Kidney capillary endothelial cell (primary cell): ENCODE measurements at places on chromosomes 3 and 15.

GRCh38 chr3:38805004-38805403 lies 11.0 kb downstream of the SCN10A start:
- no peak for DNase-seq

- peak; percentile 56 for DNase-seq
Measured at GRCh38 chr3:48194446-48195071, 6.3 kb upstream of the CDC25A start.

- no peak for DNase-seq
Measured at GRCh38 chr15:90650956-90651689, 66.0 kb upstream of the BLM start.

- DNase-seq = no peak
Measured at GRCh38 chr3:14377044-14377837, 25.2 kb upstream of the SLC6A6 start.

GRCh38 chr3:5791558-5791957 lies 604.1 kb downstream of the EDEM1 start:
- DNase-seq = no peak

- DNase-seq = no peak
Measured at GRCh38 chr3:86865506-86865905, 125.4 kb downstream of the VGLL3 start.

- DNase-seq = no peak
Measured at GRCh38 chr3:103785537-103785936, 1350.7 kb downstream of the ZPLD1 start.

DNA sequence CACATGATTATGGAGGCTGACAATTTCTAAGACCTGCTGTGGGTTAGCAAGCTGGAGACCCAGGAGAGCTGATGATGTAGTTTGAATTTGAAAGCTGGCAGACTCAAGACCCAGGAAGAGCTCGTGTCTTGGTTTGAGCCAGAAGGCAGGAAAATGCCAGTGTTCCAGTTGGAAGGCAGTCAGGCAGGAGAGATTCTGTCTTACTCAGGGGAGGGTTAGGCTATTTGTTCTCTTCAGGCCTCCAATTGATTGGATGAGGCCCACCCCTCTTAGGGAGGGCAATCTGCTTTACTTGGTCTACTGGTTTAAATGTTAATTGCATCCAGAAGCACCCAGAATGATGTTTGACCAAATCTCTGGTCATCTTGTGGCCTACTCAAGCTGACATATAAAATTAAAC lies 40.4 kb upstream of the IGF2BP2 start:
- DNase-seq = no peak

- DNase-seq = no peak
Measured at GRCh38 chr15:101828774-101829173, 16.8 kb downstream of the OR4F15 start.

- no peak for DNase-seq
Measured at GRCh38 chr3:152834191-152834775, 648 bp upstream of the P2RY1 start.

DNA sequence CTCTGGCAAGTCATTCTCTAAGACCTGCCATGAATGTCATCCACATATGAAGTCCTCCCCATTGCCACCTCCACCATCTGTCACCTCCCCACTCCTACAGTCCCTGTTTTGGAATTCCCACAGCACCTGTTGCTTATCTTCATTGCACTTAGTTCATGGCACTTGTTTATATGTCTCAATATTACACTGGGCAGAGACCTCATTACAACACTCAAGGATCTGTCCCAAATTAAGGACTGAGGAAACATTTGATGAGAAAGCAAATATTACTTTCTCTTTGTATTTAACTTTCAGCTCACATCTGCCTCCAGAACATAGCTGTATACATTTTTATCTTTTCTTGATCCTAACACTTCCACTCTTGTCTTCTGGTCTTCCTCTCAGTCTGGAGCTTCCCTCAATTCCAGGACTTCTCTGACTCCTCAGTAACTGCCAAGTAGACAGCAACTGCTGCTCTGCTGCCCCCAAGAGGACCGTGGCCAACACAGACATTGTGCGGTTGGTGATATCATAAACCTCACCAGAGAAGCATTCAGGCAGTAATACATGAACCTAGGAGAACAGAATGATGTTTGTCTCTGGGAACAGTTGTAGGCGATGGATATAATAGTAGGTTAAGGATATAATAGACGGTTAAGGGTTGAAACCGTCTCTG lies 45.0 kb upstream of the FGF12 start:
- peak; percentile 15 for DNase-seq

DNA sequence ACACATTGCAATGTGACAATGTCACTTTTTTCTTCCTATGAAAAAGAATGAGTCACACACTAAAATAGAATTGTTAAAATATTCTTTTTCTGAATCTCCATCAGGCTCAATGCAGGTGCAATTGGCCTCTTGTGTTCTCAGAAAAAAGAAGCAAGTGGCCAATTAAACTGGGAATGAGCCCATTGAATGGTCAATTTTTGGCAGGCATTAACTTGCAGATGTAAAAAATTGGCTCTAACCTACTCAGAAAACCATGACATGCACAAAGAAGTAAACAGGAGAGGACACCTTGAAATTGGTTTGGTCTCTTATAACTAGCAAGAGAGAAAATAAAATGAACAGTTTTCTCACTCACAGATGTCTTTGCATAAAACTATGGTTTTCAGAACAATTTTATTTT lies 820.8 kb downstream of the TBL1XR1 start:
- DNase-seq = no peak

DNA sequence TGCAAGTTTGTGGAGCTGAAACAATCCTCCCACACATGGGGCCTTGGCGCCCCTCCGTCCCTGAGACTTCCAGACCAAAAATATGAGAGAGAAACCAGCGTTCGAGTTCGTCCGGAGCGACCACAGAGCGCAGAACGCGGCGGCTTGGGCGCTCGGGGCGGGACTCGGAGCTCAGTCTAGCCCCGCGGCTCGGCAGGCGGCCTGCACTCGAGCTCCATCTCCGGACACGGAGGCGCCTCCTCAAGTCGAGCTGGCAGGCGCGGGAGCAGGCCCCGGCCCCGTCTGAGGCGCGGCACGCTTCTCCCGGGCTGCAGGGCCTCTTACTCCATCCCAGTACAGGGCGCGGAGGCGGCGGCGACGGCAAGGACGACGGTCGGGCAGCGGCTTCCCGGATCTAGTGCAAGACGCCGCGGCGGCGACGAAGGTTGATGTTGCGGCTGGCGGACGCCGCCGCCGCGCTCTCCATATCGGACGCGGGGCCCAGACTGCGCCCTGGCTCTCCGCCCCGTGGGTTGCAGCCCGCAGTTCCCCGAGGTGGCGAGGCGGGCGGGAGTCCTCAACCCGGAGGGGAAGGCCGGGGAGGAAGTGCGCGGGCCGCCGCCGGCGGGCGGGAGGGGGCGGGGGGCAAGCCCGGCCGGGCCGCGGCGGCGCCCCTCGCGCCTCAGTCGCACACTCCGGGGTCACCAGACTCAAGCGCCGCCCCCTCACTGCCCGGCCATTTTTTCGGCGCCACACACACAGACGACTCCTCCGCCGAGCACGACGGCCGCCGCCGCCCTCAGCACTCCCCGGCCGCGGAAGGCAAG lies 674 bp downstream of the MSL2 start:
- DNase-seq = peak; percentile 56

GRCh38 chr3:42025370-42026138 lies 63.7 kb upstream of the ULK4 start:
- peak; percentile 92 for DNase-seq

- peak; percentile 16 for DNase-seq
Measured at GRCh38 chr15:100602823-100603393, 519 bp downstream of the ASB7 start.

- no peak for DNase-seq
Measured at GRCh38 chr15:42832576-42832975, 88.0 kb downstream of the TTBK2 start.

DNA sequence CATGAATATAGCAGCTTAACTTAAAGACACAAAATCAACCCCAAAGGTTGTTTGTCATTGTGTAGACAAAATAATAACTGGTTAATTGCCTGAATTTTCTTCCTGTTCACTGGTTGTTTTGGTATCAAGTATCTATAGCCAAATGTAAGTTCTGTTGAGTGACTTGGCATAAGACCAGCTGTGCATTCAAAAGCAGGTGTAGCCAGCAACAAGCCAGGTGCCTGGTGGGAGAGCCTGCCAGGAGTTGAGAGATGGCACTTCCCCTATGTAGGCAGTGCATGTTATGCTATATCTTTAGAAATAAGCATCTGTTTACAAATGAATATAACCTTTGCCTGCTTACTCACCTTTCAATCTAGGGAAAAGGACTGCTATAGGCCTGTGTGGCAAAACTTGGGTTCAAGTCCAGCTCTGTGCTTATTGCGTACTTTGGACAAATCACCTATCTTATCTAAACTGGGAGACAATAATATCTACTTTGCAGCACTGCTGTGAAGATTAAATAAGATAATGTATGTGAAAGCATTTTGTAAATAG lies 84.9 kb upstream of the TBL1XR1 start:
- no peak for DNase-seq

GRCh38 chr3:78972617-78973301 lies 795.0 kb downstream of the ROBO1 start:
- no peak for DNase-seq

GRCh38 chr15:60535265-60535664 lies 56.3 kb upstream of the ICE2 start:
- no peak for DNase-seq

DNA sequence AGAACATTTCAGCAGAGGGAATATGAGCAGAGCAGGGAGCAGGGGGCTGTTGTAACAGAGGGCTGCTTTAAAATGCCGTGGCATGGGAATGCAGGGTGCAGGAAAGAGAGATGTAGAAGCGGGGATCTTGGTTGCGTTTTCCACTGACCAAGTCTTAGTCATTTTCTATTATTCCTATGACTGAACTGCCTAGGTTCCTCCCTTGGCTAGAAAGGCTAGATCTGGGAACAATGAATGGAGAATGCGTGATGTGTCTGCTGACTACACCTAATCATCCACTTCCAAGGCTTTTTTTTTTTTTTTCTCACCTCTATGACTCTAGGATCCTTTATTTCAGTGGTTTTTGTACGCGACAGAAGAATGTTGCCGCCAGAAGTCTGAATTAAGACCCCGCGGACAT lies 607.4 kb upstream of the TBL1XR1 start:
- no peak for DNase-seq

DNA sequence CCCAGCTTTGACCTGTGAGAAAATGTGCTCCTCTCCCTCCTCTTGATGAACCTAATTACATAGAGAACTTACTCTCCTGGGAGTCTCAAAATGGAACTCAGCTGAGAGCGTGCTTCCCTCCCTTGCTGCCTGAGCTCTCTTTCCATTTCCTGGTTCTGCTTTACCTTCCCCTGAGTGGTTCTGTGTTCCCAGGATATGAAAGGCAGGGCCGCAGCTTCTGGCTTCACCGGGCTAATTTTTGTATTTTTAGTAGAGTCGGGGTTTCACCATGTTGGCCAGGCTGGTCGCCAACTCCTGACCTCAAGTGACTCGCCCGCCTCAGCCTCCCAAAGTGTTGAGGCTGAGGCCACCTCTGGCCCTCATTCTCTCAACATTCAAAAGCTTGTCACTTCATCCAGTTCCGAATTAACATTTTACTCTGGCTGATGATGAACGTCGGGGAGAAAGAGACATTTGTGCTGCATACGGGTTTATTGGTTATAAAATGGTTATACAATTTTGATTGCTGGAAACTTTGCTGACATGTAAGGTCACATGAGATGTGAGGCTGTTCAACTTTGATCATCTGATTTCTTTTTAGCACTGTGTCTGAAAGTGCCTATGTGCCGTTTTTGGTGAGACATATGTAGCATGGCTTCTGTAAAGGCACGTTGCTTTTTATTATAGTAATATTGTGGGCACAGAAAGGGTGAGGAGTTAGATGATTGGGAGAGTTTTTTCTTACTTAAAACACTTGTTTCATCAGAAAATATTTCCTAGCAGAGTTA lies 6.6 kb downstream of the PLS1 start:
- DNase-seq = no peak

- DNase-seq = no peak
Measured at GRCh38 chr3:16109929-16110328, 64.6 kb upstream of the GALNT15 start.

DNA sequence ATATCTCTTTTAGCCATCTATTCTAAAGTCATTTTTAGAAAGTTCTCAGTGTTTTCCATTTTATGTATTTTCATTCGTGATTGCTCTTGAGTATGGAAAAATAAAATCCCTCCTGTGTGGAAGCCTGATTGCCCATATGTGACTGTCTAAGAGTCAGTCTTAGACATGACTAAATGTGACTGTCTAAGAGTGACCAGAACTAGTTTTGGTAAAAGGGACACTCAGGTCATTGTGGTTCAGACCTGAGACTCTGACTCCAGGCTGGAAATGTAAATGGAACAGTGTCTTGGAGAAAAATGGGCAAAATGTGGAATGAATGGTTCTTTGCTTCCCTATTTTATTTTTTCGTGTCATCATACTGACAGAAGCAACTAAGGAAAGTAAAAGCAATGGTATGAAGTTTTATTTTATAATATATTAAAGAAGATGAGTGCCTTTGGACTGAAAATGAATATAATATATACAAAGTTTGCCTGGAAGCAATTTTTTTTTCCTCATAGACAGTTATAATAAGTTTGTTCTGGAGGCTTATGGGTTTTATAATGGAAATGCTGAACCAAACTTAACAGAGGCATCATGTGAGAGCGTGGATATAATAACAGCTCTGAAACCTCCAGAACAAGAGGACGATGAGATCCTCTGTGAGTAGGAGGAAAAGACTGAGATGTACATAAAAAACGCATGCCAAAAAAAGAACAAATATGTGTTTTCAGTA lies 264.4 kb downstream of the ZPLD1 start:
- no peak for DNase-seq

DNA sequence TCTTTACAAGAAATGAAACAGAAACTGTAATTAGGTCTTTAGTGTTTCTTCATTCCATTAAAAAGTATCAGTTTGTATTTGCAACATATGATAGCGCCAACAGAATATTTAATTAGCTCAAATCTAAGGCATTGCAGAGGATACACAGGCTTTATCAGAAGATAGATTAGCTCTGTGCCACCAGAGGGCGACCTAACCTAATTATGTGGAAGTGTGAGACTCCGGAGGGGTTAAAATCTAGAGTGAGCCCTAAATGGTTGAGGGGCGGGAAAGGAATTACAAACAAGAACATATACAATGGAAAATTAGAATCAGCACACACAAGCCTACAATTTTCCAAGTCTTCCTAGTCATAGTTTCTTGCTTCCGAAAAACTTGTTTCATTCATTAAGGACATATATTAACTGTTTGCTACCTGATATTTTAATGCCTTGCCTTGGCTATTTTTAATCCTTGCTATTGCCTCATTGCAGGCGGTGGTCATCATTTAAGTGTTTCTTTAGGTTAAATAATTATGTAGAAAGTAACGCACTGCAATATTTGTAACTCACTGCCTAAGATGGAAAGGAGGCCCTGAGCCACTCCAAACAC lies 18.0 kb upstream of the RYR3 start:
- DNase-seq = peak; percentile 49

GRCh38 chr15:64775551-64776401 lies at the start of gene RBPMS2:
Gene RBPMS2, minus strand, starts transcription at chr15:64775589. Its CDS starts 270 bp downstream, at chr15:64775319.
- no peak for DNase-seq

GRCh38 chr15:101810876-101811275 lies 1.1 kb upstream of the OR4F15 start:
- DNase-seq = no peak

DNA sequence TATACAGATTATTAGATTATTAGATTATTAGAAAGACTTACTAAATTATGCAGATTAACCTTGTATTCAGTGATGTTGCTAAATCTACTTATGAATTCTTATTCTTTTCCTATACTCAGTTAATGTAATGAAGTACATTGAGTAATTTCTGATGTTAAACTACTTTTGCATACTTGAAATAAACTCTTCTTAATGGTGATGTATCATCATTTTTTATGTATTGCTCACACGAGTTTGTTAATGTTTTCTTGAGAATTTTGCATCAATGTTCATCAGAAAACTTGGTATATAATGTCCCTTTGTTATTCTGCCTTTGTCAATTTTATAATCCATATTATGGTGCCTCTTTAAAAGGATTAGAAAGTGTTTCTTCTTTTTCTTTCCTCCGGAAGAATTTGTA lies 163.2 kb upstream of the COL8A1 start:
- no peak for DNase-seq
